ENCODE measurements at places on chromosomes 16 and 17.

DNA sequence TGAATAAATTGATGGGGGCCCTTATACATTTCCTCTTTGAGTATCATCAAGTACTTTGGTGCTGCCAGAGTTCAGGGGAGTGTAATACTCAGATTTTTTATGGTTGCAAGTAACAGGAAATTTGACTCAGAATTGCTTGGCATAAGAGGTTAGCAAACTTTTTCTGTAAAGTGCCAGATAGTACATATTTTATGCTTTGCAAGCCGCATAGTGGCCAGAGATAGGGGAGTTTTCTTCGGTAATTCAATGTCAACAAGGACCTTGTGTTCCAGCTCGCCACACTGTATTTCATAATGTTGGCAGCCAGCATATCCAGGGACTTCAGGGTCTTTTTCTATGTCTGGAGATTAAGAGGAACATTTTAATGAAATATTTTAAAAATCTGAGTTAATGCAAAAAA lies 51.0 kb upstream of the MARCHF10 start:
- DNase-seq, result no peak

- no peak for DNase-seq
Measured at GRCh38 chr17:45893725-45894021, 681 bp upstream of the MAPT start.

GRCh38 chr17:27545562-27546229 lies 85.3 kb upstream of the LGALS9 start:
- DNase-seq, result no peak

DNA sequence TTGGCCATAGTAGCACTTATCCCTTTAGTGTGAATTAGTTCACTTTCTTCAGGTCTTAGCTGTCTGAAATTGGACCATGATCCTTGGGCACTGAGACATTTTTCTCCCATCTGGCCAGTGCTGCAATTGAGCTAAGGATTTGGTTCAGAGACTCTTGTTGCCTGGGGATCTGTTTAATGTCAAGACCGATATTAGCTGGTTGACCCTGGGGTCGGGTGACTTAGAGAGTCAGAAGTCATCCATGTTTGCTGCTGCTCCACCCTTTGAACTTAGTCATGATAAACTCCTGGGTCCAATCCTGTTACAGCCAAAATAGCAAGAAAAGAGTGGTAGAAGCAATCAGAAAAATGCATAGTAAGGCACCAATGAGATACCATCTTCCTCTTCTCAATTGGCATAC lies 45.8 kb upstream of the TOX3 start:
- no peak for DNase-seq

DNA sequence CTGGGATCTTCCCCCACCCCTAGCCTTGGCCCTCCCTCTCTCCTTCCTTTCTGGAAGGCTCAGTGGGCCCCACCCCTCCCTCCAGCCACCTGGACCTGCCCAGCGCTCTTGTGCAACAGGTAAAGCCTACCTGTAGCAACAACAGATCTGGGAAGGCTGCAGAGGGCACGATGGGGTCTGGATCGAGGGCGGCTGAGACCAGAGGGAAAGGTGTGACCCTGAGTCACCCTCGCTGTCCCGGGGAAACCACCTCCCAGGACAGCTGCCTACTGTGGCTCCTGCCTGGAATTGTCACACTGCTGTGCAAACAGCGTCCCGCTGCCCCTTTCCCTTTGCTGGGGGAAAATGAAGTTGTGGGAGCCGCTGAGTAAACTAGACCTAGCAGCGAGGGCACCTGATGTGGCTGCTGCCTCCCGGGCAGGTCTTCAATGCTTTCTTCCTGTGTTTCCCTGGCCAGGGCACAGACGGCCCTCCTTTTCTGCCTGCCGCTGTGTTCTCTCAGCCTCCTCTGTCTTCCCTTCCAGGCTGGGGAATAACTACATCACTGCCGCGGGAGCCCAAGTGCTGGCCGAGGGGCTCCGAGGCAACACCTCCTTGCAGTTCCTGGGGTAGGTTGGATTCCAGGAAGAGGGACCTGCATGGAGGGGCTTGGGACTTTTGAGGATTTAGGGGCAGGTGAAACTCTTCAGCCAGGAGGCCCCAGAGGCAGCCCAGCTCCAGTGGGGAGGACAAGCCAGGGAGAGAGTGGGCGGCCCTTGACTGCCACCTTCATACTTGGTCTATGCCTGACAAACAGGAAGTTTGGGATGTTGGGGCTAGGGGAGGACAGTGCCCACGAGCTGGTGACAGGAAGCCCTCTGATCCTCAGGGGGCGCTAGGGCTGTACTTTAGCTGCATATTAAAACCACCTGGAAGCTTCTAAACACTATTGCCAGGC lies 22.2 kb upstream of the CYLD start:
- DNase-seq, result no peak

Measured in Jurkat, Clone E6-1 (cell line).